ENCODE measurements at places on chromosomes 1 and 21. TPM values are rescaled to one million over a fixed set of nuclear protein-coding genes. Genes with fewer than 3 reads are reported as not detected.

GRCh38 chr1:54354899-54355298 is 51.3 kb downstream of the SSBP3 start:
- DNase-seq, result no peak

DNA sequence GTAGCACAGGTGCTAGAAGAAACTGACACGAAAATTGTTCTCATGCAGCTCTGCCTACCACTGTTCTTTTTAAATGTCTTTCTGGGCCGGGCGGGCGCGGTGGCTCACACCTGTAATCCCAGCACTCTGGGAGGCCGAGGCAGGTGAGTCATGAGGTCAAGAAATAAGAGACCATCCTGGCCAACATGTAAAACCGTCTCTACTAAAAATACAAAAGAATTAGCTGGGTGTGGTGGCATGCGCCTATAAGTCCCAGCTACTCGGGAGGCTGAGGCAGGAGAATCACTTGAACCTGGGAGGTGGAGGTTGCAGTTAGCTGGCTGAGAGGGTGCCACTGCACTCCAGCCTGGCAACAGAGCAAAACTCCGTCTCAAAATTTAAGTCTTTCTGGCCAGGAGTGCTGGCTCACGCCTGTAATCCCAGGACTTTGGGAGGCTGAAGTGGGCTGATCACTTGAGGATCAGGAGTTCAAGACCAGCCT is 947 bp upstream of the RIT1 start:
- no peak for DNase-seq

DNA sequence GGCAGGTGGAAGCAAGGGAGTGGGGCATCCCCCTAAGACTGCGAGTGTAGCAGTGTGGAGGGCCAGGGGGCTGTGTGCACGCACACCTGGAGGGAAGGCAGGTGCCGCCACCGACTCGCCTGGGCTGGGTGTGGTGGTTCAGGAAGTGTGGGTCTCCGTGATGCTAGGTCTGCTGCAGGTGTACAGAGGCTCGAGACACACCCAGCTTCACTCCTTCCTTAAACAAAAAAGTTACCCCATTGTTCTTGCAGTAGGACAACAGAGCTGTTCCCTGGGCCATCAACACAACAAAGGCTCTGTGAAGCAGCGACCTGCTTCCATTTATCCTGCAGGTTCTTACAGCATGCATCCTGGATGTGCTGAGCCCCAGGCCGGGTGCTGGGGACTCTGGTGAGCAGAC is 100.4 kb upstream of the TMEM51 start:
- DNase-seq, result no peak

- no peak for DNase-seq
Observed at GRCh38 chr21:41596241-41596925, 88.4 kb upstream of the TMPRSS2 start.

GRCh38 chr1:234712891-234713305 is 102.9 kb upstream of the IRF2BP2 start:
- no peak for DNase-seq

The TEX38 gene
- not detected for total RNA-seq

The CFAP141 gene
- not detected for total RNA-seq

Measured in astrocyte (in vitro differentiated cells and primary cell).